Activated CD4-positive, alpha-beta T cell treated with anti-CD3 and anti-CD28 coated beads, Interleukin-2, amount 10 ng/mL, durations not matched to agents 24 days and 14 days (primary cell): ENCODE measurements at places on chromosomes 5 and 9.

DNA sequence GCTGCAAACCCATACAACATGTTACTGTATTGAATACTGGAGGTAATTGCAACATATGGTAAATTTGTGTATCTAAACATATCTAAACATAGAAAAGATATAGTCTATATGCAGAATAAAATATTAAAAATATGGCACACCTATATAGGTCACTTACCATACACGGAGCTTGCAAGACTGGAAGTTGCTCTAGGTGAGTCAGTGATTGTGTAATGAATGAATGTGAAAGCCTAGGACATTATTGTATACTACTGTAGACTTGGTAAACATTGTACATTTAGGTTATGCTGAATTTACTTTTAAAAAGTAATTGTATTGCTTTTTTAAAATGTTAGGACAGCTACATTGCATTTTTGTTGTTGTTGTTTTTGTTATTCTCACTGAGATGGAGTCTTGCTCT is 968.8 kb downstream of the TLE1 start:
- DNase-seq: no peak

GRCh38 chr5:107605596-107606125 is 65.1 kb downstream of the EFNA5 start:
- DNase-seq: no peak

DNA sequence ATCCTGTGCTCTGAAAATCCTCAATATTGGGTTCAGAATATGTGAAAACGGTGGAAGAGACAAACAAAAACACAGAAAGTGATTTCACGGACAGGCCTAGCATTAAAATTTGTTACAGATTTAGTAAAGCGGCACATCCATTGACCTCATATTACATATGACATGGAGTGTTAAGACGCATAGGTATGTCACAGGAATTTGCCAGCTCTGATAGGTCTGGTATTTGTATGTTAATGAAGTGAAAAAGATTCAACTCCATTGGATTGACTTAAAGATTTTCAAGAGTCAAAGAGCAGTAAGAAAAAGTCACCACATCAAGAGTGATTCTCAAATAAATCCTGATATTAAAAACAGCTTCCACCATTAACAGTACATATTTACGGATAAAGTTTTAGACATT is 396.5 kb upstream of the SEMA6A start:
- DNase-seq: no peak

DNA sequence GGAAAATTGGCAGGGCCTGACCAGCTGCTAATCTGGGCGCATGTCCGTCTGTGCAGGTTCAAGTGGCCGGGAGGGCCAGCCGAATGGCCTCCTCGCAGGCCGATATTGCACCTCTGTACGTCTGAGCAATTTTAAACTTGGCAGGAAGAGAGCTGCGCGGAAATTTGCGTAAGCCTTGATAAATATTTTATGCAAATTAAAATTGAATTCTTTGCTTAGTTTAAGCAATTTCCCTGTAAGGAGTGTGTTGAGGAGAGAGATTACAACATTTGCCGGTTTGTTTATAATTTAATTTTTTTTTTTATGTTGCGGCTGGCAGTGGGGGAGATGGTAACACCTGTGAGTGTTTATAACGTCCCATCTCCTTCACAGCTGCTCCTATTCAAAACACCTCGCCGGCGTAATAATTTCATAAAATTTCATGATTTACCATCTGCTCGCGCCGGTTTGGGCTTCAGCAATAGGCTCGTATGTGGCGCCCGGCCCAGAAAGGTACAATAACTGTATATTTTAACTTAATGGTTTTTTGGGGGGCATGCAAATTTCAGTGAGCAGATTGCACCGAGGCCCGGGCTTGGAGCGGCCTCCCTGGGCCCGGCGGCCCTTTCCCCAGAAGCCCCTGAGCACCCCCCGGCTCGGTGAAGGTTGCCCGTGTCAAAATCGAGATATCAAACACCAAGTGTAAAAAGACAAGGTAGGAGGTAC is 269.4 kb upstream of the MVB12B start:
- no peak for DNase-seq

DNA sequence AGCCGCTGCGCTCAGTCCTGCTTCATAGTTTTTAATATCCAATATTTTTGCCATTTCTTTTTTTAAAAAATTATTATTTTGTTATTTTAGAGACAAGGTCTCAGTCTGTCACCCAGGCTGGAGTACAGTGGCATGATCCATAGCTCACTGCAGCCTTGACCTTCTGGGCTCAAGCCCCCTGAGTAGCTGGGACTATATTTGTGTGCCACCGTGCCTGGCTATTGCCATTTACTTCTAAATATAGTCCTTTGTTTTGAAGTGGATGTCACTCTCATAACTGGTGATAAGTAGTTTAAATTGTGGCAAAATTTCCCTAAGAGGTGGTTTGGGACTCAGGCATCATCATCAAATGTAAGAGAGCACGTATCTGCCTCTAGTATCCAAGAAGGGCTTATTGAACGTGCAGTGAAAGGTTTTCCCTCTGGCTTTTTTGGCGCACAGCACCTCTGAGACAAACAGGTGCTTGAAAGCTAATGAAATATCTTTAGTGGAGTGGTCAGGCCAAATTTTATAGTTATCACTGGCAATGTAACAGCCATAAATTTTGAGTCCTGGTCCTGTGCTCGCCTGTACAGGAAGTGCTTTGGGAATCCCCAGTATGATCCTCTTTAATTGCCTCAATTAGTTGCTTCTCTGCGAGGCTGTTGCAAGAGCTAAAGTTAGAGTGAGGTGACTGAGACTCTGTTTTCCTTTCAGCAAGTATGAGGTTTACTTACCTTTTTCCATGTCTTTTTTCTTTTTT is 14.8 kb downstream of the STXBP1 start:
- no peak for DNase-seq

DNA sequence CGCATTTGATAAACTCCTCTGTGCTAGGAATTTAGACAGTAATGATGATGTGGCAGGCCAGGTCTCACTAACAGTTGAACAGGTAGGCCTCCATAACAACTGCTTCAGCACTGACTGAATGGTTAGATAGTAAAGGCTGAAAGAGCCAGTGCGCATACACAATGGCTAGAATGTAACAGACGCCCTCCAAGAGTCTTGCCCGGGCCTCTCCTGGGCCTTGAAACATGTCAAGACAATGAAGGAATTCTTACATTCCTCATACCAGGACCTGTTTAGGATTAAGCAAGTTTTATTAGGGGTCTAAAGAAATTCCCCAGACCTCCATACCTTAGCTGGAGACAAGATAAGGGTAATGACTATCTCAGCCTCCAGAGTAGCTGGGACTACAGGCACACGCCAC is 6.7 kb upstream of the BICD2 start:
- DNase-seq: no peak

DNA sequence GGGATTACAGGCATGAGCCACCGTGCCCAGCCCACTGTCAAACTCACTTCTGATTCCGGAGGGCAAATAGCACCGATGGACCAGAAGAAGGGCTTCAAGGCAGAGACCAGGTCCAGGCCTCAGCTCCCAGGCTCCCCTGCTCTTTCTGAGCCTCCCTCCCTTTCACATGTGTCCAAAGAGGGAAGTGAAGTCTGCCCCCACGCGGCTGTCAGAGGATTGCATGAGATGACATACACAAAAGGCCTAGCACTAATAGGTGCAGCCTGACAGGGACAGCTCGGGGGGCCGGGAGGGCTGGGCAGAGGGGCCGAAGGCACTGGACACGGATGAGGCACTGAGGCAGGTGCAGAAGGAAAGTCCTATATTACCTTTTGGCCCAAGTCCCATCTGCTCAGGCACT is 16.1 kb downstream of the FBP1 start:
- peak; percentile 63 for DNase-seq

DNA sequence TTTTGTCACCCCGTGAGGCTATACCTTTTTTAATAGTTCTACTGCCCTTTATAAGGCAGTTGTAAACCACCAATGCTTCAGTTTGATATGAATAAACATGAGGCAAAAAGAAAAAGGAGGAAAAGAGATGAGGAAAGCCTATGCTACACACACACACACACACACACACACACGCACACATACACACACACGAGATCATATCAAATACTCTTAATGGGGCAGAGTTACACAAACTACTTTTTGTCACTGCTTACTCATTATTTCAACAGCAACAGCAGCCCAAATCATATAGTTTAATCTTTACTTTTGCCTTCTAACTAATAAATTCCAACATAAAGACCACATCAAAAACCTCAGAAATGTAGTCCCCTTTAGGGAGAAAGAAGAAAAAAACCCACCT is 116.8 kb upstream of the PAM start:
- DNase-seq: no peak

DNA sequence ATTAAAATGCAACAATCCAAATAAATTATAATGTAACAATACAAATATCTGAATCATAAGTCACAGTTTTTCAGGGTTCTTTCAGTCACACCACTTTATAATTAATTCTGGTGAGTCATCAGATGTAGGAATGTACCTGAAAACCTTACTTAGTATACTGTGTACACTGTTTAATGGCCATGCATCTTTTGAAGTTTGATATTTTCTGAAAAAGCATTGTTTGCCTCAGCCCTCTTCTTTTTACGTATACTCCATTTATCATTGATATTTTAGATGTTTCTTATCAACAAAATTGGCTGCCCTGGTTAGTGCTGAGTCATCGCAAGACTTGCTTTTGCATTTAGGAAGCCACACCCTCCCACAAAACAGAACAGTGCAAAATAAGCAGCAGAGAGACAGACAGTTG is 218.6 kb downstream of the PJA2 start:
- peak; percentile 59 for DNase-seq

GRCh38 chr5:34582371-34582770 is 73.8 kb upstream of the RAI14 start:
- no peak for DNase-seq

DNA sequence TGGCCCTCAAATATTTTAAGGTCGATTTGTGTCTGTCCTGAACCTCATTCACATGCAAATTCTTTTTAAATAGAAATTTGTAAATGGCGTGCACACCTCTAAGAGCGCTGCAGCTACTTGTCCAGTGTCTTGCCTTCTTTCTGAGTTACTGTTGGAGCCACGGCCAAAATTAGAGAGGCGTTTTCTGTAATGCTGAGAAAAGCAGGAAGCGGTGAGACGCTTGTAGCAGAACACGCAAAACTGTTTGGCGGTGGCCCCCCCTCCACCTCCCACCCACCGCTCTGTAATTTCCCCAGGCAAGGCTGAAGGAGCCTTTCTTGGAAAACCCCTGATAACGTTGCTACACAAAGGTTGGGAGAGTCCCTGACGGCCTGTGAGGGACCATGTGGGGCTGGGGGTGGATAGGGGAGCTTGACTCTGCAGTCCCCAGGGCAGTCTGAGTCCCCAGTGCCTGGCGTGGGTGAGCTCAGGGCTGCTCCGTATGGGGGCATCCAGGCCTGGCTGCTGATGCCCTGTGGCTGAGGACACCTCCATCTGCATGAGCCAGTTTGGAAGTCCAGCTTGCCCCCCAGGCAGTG is 96.5 kb downstream of the GADD45G start:
- peak; percentile 93 for DNase-seq

- peak; percentile 48 for DNase-seq
These were observed 1.2 kb downstream of the DROSHA start for GRCh38 chr5:31530541-31531265.

DNA sequence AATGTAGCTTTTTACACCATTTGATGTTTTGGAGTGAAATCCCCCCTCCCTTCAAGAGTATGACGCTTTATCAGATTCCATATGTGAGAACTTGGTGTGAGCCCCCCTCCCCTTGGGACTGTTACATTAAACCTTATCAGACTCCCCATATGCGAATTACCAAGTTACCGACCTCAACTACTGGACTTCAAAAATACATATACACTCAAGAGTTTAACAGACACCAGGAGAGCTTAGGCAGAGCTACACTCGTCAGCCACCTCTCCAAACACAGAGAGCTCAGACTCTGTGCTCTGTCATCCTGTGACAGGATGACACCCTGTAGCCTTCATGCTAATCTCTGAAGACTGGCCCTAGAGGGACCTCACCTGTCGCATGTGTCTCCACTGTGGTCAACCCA is 50.2 kb downstream of the FAM114A2 start:
- no peak for DNase-seq

DNA sequence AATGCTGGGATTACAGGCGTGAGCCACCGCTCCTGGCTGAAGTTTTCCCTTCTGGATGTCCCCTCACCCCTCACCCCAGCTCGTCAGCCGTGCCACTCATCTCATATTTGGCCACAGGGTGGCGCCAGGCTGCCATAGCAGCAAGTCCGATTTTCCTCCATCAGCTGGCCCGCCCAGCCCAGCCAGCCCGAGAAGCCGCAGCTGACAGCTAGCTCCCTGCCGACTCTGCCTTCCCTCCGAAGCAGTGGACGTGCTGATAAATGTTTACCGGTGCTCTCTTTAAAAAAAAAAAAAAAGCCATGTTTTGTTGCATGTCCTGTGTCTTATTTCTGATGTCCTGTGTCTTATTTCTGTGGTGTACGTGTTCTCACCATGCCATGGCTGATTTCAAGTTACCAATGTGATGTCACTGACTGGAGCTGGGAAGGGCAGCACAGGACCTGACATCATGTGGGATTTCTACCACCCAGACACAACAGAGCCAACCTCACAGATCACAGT is 58.3 kb downstream of the PFDN1 start:
- peak; percentile 95 for DNase-seq

- no peak for DNase-seq
These were observed 43.3 kb downstream of the PUM3 start for GRCh38 chr9:2800394-2801179.

GRCh38 chr9:85941966-85942912 is 1.3 kb downstream of the NAA35 start:
- DNase-seq: no peak

- DNase-seq: no peak
These were observed 175.2 kb upstream of the DAP start for GRCh38 chr5:10936081-10936855.

DNA sequence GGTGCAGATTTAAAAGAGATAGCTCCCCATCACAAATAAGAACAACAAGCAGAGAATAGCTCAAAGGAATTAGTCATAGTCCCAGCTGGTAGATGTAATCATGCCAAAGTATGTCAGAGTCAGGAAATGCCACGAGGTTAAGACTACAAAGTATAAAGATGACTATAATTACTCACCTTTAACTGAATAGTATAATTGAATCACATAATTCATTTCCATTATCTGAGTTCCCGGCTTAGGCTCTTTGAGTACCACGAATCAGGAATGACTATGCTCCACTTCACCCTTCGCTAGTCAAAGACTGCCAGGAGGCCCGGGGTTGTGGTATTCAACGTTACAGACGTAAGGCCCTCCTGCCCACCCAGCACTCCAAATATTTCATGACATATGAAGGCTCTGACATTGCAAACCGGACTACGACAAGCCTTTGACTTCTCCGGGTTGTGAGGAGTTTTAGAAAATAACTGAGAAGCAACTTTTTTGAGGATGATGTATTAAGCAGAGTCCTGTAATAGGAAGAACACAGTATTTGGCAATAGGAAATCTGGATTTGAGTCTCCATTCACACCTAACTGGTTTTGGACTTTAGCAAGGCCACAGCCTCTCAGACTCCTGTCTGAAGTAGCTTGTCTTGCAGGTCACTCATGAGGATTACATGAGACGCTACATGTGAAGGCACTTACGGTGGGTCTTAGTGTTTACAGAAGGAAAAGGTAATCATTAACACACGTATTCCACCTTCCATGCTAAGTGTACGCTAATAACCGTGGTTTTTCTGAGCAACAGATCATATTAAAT is 64.6 kb downstream of the ENC1 start:
- no peak for DNase-seq
